ENCODE measurements at places on chromosomes 6 and 20.

DNA sequence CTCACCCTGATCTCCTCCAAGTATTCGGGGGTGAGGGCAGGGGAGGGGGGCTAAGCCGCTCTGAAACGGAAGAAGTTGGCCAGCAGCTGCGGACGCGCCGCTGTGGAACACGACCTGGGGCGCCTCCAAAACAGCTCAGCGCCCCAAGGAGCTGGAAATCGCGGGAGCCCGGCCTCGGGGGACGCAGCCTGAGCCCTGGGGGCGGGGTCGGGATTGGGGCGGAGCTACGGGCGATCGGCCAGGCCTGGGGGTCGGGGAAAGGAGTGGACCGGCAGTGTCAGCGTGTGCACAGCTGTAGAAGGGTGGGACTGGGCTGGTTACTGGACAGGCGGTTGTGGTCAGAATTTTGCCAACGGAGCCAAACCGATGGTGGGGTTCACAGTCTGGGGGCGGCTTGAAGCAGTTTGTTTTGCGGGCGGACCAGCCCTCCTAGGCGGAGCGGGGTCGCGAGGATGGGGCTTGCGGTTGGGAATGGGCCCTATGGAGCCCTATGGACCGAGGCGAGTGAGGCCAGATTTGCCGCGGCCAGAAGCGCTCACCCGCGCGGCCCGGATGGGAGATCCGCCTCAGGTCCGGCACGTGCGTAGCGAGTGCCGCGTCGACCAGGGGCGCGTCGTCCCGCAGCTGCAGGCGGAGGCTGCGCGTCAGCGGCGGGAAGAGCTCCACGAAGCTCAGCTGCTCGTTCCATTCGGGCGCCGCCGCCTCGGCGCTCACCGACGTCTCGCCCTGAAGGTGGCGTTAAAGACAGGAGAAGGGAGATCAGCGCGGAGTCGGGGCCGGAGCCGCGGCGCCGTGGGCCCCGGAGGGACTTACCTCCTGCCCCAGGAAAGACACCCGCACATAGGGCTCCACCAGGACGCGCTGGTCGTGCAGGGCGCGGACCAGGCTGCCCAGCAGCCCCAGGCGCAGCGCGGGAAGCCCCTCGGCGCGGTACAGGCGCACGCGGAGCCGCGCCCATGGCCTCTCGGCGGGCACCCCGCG lies 14.3 kb upstream of the SPAG4 start:
- DNase-seq = peak; percentile 79

- peak; percentile 3 for DNase-seq
These were observed 89.2 kb downstream of the FAM83B start for GRCh38 chr6:54935739-54936138.

- DNase-seq = peak; percentile 56
These were observed 3.8 kb downstream of the RIPOR2 start for GRCh38 chr6:24931718-24932691.

- DNase-seq = no peak
These were observed 38.4 kb upstream of the CCDC167 start for GRCh38 chr6:37538107-37538506.

GRCh38 chr6:160360955-160361354 lies 12.8 kb downstream of the SLC22A3 start:
- DNase-seq = no peak

DNA sequence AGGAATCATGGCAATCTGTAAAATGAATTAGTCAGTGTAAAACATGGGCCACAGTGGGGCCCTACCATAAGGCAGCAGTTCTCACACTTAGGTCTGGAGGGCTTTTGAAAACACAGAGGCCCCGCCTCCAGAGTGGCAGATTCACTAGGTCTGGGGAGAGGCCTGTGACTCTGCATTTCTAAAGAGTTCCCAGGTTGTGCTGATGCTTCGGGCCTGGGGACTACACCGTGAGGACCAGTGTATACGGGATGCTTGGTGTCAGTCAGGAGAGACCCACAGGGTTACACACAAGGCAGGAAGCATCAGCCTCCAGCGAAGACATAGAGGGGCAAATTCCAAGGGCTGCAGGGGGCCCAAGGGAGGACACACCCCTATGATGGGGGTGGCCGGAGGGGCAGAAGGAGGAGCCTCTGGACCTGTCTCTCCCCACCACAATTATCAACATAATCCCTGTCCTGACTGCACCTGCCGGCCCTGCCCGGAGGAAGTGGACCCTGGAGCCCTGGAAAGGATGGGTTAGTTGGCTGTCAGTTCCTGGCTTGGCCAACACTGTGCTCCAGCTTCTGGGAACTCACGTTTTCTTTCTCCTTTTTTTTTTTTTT lies 46.7 kb downstream of the FGD2 start:
- DNase-seq = peak; percentile 23

DNA sequence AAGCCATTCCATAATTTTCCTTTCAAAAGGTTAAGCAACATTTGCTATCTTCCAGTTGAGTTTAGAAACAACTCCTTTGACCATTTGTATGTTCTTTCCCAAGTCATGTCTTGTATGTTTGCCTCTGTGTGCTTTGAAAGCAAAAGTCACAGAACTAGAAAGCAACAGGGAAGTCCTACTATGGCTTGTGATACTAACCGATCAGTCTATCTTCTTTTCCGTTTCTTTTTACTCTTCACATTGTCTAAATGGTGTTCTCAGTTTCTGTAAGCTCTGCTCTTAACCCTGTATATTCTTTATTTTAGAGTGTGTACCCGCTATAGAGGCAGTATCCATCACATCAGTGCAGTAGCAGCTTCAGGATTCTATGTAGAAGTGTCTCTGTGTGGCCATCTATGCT lies 32.9 kb downstream of the TMEM244 start:
- DNase-seq = no peak

DNA sequence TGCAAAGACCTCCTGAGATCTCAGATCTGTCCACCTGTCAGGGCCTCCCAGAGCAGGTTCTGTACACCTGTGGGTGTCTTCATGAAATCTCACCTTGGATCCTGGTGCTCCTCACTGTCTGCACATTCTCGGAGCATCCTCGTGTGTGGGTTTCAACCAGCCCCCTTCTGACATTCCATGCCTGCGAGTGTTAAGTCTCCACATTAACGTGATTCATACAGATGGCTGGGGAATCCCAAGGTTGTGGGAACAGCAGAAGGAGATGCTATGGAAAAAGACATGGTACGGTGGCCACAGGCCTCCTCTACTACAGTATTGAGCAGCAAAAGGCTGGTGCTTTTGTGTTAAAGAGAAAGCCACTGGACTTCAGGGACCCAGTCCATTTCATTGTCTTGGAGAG lies 556.5 kb downstream of the DHX35 start:
- no peak for DNase-seq

- no peak for DNase-seq
These were observed 12.0 kb upstream of the GRM4 start for GRCh38 chr6:34157851-34158250.

GRCh38 chr6:124868481-124868880 lies 93.8 kb upstream of the RNF217 start:
- no peak for DNase-seq

DNA sequence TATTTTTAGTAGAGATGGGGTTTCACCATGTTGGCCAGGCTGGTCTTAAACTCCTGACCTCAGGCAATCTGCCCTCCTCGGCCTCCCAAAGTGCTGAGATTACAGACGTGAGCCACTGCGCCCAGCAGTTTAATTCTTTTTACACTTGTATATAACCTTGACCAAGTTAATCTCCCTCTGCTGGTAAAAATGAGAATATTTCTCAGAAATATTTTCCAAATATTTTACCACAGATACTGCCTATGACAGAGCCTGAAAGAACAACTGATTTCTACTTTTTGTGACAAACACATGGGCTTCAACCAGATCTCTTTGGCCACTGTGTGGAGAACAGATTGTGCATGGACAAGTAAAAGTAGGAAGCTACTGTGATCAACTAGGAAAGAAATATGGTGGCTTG lies 21.2 kb upstream of the NHSL1 start:
- peak; percentile 55 for DNase-seq

DNA sequence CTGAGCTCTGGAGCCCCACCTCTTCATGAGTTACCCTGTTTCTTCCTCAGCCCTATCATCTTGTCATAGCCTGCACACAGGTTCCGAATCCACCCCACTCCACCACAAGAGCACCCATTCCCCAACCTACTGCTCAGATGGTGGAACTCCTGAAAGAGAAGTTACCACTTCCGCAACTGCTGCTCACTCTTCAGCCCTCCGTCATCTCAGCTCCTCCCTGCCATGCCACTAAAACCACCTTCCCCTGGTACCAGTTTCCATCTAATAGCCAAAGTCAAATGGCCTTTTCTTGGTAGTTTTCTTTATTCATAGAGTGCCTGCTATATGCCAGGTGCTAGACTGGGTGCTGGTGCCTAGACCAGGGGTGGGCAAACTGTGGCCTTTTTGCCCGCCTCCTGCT lies 3.9 kb downstream of the RAB22A start:
- DNase-seq = no peak

DNA sequence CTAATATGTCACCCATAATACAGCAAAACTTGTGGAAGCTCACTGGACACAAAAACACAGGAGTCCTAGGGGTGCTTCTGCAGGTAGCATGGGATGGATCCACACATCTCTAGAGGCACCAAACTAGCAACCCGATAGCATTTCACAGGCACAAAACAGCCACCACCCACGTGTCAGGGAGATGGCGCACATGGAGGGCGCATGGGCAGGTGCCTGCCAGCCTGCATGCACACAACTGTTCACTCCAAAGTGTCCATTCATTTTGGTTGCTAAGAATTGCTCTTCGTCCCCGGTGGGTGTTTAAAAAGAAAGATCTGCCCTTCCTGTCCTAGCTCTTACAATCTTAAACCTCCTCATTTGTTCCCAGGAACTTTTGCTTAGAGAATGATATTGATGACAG lies 171.3 kb downstream of the SYNDIG1 start:
- no peak for DNase-seq

GRCh38 chr20:555976-556385 lies 12.4 kb upstream of the CSNK2A1 start:
- no peak for DNase-seq

DNA sequence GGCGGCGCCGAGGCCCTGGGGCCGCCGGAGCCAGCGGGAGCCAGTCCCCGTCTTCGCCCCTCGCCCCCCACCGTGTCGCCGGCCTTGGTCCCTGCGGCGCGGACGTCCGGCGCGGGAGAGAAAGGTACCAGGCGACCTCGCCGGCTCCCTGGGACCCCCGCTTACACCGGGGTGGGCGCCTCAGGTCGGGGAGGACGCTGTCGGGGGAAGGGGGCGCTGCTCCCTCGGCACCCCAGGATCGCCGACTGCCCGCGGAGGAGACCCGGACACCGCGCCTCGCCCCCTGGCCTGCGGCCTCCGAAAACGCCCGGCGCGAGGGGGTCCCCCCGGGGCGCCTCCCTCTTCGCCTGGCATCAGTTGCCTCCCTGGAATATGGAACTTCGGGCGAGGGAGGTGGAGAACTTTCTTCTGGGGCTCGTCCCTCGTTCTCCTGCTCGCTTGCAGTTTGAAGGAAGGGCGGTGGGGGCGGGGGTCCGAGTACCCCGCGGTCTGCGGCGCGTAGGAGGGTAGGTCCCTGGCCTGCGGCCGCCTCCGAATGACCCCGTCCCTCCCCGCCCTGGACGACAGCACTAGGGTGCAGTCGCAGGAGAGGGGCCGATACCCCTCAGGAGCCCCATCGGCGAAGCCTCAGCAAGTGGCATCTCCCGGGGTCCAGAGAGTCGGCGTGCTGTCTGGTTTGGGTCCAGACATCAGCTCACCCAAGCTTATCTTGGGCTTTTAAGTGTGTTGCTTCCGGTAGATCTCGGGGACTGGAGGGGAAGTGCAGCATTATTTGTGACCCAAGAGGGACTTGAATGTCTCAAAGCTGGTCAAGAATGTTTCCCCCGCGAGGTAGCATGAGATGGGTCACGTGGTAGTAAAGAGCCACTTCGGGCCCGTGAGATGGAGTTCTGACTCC lies 549 bp downstream of the ANKRD6 start:
- DNase-seq = no peak

DNA sequence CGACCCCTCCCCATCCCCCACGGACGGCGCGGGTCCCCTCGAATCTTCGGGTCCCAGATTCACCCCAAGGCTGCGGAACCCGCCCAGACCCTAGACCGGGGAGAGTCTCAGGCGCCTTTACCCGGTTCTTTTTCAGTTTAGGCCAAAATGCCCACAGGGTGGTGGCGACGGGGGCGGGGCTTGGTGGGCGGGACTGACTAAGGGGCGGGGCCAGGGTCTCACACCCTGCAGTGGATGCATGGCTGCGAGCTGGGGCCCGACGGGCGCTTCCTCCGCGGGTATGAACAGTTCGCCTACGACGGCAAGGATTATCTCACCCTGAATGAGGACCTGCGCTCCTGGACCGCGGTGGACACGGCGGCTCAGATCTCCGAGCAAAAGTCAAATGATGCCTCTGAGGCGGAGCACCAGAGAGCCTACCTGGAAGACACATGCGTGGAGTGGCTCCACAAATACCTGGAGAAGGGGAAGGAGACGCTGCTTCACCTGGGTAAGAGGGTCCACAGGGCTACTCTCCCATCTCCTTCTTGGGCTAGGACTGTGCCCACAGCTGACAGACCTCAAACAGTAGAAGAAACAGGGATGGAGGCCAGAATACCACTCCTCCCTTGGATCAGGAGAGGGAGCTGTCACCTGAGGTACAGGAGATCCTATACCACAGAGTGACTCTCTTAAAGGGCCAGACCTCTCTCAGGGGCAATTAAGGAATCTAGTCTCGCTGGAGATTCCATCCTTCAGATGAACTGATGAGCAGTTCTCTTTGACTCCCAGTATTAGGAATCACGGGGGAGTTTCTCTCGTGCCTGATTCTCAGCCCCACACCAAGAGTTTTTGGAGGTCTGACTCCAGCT lies 942 bp downstream of the HLA-E start:
- peak; percentile 63 for DNase-seq

GRCh38 chr6:85460154-85460920 lies 10.5 kb downstream of the NT5E start:
- peak; percentile 34 for DNase-seq

DNA sequence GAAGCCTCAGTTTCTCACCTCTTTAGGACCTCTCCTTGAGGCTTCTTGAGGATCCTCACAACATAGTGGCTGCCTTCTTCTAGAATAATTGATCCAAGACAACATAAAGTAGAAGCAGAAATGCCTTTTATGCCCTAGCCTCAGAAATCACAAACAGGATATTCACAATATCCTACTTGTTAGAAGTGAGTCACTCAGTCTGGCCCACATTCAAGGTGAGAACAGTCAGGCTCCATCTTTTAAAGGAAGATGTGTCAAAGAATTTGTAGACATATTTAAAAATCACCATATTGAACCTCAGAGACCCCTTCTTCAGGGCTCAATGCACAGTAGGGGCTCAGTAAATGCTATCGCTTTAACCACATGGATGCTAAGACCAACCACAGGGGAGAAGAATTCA lies 20.8 kb upstream of the FAM83D start:
- no peak for DNase-seq

DNA sequence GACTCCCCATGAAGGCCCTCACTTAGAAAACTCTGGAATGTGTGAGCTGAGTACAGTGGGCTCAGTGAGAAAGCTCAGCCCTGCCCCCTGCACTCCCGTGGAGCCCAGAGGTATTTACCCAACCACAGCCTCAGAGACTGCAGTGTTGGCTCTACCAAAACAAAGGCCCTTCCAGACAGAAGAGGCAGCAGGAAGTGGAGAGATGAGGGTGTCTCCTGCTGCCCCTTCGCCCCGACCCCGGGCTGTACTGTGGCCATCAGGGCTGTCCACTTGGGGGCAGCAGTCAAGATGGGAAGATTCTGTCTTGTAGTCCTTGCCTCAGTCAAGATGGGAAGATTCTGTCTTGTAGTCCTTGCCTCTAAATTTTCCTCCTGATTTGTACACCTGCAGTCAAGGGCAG lies 341.3 kb downstream of the TAF4 start:
- DNase-seq = no peak
